Erythroblast (primary cell): ENCODE measurements at places on chromosomes 7 and 10.

- DNase-seq = no peak
Measured at GRCh38 chr10:130666215-130666614, 530.0 kb downstream of the GLRX3 start.

- DNase-seq = no peak
Measured at GRCh38 chr7:98472521-98472954, 71.6 kb upstream of the BAIAP2L1 start.

- no peak for DNase-seq
Measured at GRCh38 chr7:1900847-1901246, 230.8 kb downstream of the ELFN1 start.

DNA sequence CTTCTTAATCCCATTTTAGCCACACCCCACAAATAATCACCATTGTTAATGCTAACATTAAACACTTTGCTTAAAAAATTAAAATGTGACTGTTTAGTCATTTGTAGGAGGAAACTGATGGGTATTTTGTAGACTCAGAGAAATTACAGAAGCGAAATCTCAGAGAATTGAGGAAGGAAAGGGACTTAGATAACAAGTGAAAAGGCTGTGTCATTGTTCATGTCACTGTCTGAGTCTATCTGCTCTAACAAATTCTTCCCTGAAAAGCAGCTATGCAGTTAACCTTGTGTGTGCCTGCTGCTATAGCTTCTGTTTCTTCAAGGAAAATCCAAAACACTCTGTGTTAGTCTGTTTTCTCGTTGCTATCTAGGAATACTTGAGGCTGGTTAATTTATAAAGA lies 40.9 kb upstream of the PLXDC2 start:
- DNase-seq = no peak

- no peak for DNase-seq
Measured at GRCh38 chr10:133523631-133524203, 3.4 kb upstream of the CYP2E1 start.
